ELR (cell line): ENCODE measurements at places on chromosomes 3 and 15.

DNA sequence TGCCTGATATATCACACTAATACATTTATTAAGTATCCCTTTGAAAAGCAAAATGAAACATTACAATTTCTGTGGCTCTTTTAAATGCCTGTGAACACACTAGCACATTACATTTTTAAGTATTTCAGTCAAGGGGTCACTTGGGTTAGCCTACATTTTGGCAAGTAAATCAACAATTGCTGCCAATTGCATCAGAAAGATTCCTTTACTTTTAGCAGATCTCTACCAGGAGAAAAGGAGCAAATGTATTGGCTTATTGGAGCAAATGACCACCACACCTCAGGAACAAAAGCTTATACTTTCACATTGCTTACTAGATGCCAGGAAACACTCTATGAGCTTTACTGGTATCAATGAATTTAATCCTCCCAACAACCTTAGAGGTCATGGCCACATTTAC lies 947.1 kb downstream of the FHIT start:
- no peak for DNase-seq

DNA sequence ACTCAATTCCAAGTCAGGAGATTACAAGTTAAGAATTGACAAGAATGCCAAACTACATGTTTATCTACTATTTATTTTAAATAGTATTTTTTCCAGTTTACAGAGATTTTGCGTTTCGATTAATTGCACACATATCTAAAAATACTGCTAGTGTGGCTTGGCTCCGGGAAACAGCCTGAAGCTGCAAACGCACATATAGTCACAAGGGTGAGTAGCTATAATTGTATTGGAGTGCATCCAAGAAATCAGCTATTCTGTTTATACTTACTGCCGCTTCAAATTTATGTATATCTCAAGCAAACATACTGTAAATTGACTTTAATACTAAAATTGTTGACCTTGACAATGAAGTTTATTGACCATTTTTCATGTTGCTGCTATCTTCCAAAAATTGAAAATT lies 77.0 kb upstream of the PLSCR5 start:
- DNase-seq = no peak

DNA sequence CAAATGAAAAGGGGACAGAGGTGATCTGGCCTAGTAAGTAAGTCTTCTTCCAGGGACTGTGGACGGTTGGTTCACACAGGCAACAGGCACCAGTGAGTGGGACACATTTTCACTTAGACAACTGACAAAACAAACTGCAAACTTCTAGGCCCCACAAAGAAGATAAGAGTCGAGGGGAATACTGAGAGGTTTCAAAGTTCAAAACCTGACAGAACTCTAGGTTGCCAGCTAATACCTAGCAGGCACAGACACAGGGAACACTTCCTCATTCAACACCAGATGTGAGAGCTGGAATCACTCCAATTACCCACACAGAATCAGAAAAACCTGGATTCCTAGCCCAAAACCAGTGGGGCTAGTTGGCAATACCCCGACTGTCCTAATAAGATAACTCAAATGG lies 621.7 kb downstream of the ZPLD1 start:
- peak; percentile 10 for DNase-seq

DNA sequence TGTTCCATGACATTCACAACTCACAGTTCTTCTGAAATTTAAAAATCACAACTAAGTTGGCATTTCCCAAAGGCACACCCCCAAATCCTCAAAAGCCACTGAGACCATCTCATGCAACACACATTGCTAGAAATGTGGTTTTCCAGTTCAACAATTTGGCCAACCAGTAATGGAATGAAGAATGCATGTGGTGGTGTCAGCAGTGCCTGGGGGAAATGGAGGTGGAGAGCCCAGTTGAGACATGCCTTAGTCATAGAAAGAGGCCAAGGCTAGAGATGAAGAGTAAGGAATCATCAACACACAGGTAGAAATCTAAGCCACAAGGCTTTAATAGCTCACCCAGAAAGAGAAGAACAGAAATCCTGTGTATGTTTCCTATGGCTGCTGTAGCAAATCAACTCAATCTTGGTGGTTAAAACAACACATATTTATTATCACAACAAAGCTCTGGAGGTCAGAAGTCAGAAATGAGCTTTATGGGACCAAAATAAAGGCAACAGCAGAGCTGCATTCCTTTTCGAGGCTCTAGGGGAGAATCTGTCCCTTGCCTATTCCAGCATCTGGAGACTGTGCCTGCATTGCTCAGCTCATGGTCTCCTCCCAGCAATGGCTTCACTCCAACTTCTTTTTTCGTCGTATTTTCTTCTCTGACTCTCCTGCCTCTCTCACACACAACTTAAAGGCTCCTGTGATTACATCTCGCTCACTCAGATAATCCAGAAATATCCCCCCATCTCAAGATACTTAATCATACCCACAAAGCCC lies 54.0 kb downstream of the SNTN start:
- DNase-seq = peak; percentile 28

DNA sequence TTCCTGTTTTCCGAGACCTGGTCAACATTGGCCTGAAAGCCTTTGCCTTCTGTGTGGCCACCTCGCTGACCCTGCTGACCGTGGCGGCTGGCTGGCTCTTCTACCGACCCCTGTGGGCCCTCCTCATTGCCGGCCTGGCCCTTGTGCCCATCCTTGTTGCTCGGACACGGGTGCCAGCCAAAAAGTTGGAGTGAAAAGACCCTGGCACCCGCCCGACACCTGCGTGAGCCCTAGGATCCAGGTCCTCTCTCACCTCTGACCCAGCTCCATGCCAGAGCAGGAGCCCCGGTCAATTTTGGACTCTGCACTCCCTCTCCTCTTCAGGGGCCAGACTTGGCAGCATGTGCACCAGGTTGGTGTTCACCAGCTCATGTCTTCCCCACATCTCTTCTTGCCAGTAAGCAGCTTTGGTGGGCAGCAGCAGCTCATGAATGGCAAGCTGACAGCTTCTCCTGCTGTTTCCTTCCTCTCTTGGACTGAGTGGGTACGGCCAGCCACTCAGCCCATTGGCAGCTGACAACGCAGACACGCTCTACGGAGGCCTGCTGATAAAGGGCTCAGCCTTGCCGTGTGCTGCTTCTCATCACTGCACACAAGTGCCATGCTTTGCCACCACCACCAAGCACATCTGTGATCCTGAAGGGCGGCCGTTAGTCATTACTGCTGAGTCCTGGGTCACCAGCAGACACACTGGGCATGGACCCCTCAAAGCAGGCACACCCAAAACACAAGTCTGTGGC lies 16.9 kb downstream of the TMEM43 start:
- DNase-seq = no peak

- no peak for DNase-seq
Measured at GRCh38 chr3:152638214-152638613, 196.7 kb upstream of the P2RY1 start.

GRCh38 chr3:61158667-61159066 lies 92.6 kb downstream of the FHIT start:
- DNase-seq = no peak

DNA sequence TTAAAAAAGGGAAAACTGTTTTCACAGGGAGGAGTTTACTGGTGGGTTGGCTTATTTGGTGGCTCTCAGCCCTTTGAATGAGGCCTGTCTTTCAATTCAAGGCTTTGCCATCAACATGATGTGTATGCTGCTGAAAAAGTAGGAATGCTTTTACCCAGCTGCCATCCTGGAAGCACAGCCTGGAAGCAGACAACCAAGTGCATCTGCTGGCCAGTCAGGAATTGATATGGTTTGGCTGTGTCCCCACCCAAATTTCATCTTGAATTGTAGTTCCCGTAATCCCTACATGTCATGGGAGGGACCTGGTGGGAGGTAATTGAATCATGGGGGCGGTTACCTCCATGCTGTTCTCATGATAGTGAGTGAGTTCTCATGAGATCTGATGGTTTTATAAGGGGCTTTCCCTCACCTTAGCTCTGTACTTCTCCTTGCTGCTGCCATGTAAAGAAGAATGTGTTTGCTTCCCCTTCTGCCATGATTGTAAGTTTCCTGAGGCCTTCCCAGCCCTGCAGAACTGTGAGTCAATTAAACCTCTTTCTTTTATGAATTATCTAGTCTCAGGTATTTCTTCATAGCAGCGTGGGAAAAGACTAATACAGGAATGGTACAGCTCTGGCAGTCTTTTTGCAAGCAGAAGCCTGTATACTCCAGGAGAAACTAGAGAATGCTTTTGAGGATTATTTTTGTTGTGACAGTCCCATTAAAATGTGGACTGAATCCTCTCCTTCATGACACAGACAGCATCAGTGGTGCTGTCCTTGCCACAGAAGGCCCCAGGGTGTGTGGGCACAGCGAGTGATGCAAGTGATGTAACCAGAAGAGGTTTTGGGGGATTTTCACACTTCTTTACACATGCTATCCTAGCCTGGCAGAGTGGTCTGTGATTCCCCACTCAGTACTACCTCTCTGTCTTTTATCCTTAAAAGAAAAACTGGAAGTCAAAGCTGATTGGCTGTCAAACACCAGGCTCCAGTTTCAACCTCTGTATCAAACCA lies 20.0 kb downstream of the PLCL2 start:
- no peak for DNase-seq

- DNase-seq = no peak
Measured at GRCh38 chr3:115388166-115388565, 235.1 kb upstream of the GAP43 start.

DNA sequence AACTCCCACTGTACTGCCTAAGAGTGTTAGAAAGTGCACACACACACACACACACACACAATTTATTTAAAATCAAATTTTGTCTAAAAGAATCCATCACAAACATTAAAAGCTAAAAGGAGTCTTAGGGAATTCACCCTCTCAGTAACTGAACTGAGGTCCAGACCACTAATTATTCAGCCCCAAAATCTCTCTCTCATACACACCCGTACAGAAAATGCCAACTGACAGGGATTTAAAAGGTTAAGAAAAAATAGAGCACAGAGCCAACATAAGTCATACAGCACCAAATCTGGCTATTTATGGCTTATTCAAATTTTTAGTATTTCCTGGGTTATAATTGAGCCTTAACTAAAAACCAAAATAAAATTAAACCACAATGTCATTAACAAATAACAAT lies 20.7 kb downstream of the GBE1 start:
- no peak for DNase-seq
